GOT3 (cell line): ENCODE measurements at places on chromosomes 2 and 18.

GRCh38 chr2:71510196-71510807 is 56.9 kb downstream of the DYSF start:
- DNase-seq: no peak

DNA sequence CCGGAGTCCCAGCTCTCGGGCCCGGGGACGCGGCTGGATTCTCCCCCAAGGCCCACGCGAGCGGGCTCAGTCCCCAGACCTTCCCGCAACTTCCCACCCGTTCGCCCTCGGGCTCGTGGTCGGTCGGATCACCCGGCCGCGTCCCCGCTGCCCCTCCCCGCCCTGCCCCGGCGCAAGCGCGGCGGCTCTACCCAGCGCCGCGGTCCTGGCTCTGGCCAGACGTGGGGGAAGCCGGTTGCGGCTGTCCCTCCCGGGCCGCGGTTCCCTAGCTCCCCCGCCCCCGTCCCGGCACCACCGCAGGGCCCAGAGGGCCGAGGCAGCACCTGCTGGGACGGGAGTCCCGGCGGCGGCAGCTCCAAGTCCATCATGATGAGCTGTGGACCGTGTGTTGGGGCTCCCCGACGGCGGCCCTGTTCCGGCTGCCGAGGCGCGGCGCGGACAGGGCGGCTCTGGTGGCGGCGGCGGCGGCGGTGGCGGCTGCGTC is 276 bp downstream of the NFE2L2 start:
- no peak for DNase-seq

- DNase-seq: no peak
Observed at GRCh38 chr2:224570328-224570993, 14.7 kb downstream of the CUL3 start.

GRCh38 chr2:20217041-20217970 is 7.6 kb downstream of the SDC1 start:
- no peak for DNase-seq

GRCh38 chr2:4915357-4915756 is 776.8 kb upstream of the SOX11 start:
- DNase-seq: no peak

GRCh38 chr18:34321066-34321465 is 96.4 kb upstream of the NOL4 start:
- DNase-seq: no peak

GRCh38 chr2:235504441-235505180 is 10.8 kb downstream of the AGAP1 start:
- no peak for DNase-seq

DNA sequence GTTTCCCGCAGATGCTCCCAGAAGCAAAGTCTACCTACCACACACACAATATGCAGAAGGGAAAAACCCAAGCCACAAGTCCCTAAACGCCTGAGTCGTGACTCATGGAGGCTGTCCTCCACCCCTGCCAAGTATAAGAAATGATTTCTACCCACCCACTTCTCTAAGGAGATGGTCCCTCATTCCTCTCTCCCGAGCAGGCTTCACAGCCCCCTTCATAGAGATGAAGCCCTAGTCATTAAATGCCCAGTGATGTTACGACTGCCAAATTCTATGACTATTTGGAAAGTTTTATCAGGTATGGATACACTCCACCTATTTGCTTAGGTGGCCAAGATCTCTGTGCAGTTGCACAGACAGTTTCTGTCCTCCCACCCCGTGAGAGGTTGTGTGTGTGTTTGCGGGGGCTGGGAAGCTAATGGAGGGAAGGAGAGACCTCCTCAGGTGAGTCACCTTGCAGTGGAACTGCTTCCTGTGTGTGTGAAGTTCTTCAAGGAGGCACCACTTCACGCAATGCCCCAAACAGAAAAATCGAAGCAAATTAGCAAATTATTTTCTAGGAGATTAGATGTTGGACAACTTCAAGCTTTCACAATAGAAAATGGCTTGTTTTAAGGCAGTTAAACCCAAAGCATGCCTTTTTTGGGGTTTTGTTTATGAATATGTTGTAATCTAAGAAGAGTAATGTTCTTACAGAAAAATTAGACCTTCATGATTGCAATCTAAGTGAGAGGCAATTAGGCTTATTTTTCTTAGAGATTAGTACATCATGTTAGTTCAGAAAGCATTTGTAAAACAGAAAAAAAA is 175.2 kb downstream of the TGIF1 start:
- DNase-seq: no peak

DNA sequence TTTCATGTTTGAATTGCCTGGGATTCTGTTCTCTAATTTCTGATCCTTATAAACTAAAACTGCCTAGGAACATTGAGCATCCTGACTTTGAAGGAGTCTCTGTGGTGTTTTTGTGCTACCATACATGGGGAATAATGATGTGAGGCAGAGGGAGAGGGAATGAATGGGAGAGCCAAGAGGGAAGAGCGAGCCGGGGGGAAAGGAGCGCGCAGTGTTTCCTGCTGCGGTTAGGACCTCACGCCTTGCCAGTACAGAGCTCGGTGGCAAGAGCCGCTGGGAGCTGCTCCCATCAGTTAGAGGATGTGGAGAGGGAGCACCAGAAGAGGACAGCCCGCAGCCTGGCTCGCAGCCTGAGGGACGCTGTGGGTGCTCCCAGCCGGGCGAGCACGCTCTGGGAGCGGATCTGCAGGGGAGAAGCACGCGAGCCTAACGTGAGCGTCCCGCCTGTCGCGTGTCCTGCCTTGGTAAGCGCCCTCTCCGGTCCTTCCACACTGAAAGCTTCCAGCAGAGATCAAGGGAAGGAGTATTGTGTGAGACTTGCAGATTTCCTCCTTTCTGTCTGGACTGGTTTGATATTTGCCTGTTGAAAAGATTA is 114.7 kb downstream of the FAM210A start:
- DNase-seq: no peak
